Activated T-cell treated with anti-CD3 and anti-CD28 coated beads, Interleukin-2, amount 50 U/mL, for 72 hours (primary cell): ENCODE measurements at places on chromosomes 12 and 14.
A peak's percentile ranks its signal among the peaks of the same experiment; 100 is the strongest.

- DNase-seq, result no peak
Measured at GRCh38 chr12:42705863-42706262, 116.3 kb upstream of the PRICKLE1 start.

DNA sequence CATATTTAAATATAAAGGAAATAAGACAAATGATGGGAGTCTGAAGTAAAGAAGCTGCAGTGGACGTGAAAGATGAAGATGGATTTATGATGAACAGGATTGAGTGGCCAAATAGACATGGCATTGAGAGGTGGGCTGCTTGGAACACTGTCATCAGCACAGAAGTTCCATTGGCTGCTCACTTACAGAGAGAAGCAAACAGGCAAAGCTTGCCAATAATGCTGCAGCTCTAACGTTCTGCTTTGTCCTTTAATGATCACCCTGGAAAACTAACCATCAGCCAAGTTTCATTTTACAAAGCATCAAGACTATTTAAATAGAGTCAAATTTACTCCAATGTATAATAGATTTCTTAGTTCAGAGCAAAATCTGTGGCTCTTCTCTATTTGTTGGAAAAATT lies 721.4 kb downstream of the TMTC2 start:
- DNase-seq, result no peak

DNA sequence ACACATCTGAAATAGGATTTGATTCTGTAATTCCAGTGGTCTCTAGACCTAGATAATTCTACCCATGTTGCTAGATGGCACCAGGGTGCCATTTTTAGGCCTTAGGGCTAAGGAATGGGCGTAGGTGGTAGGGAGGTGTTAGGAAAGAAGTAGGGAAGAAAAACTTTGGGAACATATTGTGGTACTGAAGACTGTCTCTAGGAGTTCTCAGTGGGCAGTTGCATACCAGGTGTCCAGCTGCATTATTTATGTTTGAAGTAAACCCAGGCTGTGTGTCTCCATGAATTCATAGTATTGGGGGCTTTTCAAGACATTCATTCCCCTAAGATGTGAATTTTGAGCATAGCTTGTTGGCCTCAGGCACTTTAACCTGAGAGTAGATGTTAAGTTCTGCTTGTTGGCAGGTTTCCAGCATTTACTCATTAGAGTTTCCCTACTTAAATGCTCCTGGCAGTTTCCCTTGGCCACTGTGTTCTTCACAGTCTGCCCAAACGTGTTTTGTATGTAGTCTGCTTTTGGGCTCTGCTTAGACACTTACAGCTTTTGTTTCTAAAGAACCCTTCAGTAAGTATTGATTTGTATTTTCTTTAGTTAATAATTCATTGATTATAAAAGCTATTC lies 31.5 kb upstream of the CCT2 start:
- no peak for DNase-seq

DNA sequence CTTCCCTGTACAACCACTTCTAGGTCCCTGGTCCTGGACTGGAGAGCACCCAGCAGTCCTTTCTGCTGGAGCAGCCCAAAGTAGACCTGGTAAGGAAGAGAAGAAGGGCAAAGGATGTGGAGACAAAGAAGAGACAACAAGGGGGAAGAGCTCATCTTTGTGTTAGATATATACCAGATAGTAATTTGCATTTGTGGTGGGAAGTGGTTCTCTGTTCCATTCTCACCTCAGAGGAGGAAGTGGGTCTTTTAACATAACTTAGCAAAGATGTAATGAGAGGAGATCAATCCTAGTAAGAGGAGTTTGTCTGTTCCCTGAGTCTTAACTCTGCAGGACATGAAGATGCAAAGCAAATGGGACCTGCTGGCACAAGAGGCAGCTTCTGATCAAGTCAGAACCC lies 8.0 kb downstream of the CCDC198 start:
- no peak for DNase-seq

- DNase-seq, result no peak
Measured at GRCh38 chr12:66051361-66051760, 79.2 kb downstream of the LLPH start.

GRCh38 chr12:12734561-12735071 lies 17.4 kb downstream of the CDKN1B start:
- DNase-seq, result no peak

GRCh38 chr12:5123921-5124320 lies 80.2 kb downstream of the KCNA5 start:
- no peak for DNase-seq

- DNase-seq, result no peak
Measured at GRCh38 chr12:114306646-114307045, 99.3 kb downstream of the TBX5 start.

- DNase-seq, result peak; percentile 90
Measured at GRCh38 chr14:106605548-106606448, 1079.4 kb downstream of the TMEM121 start.

DNA sequence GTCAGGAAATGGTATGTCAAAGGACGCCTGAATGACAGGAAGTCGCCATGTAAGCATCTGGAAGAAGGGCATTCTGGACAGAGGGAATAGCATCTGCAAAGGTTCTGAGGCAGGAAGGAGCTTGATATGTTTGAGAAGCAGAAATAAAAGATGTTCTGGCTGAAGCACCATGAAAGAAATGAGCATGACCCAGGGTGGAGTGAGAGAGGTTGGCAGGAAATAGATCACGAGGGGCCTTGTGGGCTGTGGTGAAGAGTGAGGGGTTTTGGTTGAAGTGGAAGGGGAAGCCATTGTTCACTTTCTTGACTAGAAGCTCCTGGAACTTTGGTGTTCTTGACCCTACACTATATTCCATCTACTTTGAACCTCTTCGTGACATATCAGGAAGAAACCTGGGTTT lies 99.4 kb upstream of the PARP11 start:
- peak; percentile 55 for DNase-seq

DNA sequence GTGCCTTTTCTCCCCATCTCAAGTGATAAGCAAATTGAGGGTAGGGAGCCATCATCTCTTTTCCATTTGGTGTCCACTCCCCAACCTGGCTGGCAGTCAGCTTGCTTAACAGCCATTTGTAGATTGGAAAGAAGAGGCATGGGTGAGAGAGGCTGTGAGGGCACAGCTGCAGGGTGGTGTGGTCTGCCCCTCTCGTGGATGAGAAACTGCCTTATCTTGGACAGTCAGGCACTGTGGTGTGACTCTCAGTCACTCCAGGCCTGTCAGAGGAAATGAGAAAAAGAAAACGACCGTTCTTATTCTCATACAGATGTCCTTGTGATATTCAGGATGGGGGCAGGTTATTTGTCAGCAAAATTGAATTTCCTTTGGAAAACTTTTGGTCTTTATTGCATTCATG lies 65.1 kb upstream of the SRSF5 start:
- DNase-seq, result no peak

- no peak for DNase-seq
Measured at GRCh38 chr12:58364389-58365086, 423.2 kb downstream of the ATP23 start.

DNA sequence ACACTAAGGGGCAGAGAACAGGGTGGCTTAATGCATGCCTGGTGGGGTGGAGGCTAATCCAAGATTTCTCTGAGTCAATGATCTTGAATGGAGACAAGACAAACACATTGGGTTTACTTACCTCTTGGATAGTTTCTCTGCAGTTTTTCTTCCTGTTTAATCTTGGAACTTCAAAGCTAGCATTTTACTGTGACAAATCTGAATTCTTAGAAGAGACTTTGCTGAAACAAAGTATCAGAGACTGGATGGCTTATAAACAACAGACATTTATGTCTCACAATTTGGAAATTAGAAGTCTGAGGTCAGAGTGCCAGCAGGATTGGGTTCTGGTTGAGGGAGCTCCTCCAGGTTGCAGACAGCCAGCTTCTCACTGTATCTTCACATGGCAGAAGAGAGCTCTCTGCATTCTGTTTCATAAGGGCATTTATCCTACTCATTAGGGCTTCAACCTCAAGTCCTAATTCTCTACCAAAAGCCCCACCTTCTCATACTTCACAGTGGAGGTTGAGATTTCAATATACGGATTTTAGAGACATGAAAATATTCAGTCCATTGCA lies 921.8 kb downstream of the VRK1 start:
- no peak for DNase-seq

GRCh38 chr14:33950320-33951182 lies at the start of gene EGLN3:
Gene EGLN3 (minus strand): TSS chr14:33951074. CDS start chr14:33950752, 322 bp downstream.
- DNase-seq, result peak; percentile 72

DNA sequence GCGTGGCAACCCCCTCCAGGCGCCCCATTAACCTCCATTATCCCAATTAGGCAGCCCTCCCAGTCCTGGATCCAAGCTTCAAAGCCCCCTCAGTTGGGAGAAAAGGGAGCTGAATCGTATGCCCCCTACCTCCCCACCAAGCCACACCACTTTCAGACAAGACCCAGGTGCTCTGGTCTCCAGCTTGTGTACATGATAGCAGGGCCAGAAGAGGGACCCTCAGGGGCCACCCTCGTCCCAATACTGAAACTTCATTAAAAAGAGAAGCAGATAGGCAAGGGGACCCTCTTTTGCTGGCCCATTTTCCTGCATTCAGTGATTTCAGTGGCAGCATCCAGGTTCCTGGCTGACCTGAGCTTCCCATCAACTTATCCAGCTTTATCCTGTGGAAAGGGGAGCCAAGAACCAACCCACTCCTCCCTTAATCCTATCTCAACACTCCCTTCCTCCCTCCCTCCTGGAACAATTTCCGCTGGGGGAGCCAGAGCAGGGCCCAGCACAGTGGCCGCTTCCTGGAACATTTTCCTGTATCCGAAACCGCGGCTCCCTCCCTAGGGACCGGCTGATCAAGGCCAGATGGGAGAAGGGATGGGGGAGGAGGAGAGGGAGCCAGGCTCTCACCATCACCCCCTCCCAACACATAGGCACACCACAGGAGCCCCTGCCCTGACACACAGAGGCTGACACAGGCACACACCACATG lies 9.5 kb upstream of the SP7 start:
- no peak for DNase-seq

DNA sequence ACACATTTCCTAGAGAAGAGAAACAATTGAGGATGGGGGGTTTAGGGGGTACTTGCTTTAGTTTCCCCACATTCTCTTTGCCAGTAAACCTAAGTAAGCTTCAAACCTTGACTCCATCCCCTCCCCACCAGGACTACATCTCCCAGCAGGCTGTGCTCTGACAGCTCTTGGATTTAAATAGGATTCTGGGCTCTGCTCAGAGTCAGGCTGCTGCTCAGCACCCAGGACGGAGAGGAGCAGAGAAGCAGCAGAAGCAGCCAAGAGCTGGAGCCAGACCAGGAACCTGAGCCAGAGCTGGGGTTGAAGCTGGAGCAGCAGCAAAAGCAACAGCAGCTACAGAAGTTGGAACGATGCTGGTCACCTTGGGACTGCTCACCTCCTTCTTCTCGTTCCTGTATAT lies 20.6 kb downstream of the RDH12 start:
- DNase-seq, result no peak

DNA sequence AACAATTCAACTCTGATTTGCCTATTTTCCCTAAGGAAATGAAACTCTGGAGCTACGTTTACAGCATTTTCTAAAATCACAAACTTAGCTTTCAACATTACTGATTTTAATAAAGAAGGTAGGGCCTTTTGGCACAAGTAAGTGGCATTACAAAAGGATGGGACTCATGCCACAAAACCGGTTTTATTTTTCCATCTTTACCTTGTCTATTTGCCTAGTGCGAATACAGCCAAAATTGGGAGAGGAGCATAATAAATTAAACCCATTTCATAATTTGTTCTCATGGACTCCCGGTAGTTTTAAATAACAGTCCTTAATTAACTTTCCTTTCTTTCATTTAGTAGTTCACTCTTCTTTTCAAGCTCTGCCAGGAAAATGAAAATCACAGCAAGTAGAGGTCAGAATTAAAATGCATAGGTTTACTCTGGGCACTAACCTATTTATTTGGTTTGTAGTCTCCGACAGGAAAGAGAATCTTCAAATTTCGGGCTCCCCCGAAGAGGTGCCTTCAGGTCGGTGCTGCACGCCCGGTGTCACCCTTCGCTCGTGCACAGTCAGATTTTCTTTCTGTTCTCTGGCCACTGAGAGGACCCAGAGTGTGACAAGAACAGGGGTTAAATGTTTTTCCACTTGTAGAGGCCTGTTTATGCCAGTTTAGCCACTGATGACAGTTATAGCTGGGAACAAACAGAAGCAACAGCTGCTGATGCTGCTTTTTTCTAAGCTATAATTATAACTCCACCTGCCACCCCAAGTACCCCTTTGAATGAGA lies at the start of gene BEST3:
TSS of gene BEST3 (minus strand) at position 535 of the 772 bp plus-strand sequence. CDS start 1,505 bp downstream, outside the sequence.
- DNase-seq, result no peak

GRCh38 chr12:20220339-20220738 lies 148.0 kb upstream of the PDE3A start:
- no peak for DNase-seq

GRCh38 chr12:129331356-129332085 lies 478.2 kb downstream of the GLT1D1 start:
- DNase-seq, result no peak

- no peak for DNase-seq
Measured at GRCh38 chr12:76952995-76953394, 74.2 kb upstream of the CSRP2 start.

DNA sequence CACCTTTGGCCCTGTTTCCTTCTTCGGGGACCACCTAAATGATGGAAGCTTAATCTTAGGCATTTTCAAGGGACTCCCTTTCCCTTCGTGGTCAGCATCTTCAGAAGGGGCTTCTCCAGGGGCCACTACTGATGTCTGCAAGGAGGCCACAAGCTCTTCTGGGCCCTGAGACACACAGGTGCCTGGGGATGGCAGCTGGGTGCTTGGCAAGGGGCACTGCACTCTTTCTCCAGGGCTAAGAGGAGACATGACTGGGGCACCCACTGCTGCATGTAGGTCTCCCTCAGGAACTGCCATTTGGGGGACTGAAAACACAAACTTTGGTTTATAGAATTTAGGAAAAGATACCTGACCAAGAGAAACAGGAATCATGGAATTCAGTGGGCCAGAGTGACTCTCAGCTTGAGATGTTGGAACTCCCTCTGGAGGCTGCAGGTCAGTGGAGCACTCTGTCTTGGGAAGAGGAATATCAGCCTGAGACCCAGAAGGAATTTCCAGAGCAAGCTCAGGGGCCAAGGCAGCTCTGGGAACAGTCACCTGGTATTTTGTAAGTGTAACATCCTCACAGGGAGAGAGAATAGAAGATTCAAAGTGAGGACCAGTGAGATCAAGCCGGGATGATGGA lies 16.0 kb downstream of the PLD4 start:
- no peak for DNase-seq

- DNase-seq, result no peak
Measured at GRCh38 chr12:101648195-101648594, 49.2 kb upstream of the CHPT1 start.

- DNase-seq, result no peak
Measured at GRCh38 chr12:71195338-71195896, 37.6 kb upstream of the TSPAN8 start.

GRCh38 chr14:104600805-104601204 lies 3.8 kb downstream of the TMEM179 start:
- no peak for DNase-seq

GRCh38 chr12:91419809-91420208 lies 237.2 kb upstream of the DCN start:
- DNase-seq, result no peak

- no peak for DNase-seq
Measured at GRCh38 chr14:62143245-62143644, 381.0 kb downstream of the SNAPC1 start.
